ENCODE measurements at places on chromosomes 6 and 20.

DNA sequence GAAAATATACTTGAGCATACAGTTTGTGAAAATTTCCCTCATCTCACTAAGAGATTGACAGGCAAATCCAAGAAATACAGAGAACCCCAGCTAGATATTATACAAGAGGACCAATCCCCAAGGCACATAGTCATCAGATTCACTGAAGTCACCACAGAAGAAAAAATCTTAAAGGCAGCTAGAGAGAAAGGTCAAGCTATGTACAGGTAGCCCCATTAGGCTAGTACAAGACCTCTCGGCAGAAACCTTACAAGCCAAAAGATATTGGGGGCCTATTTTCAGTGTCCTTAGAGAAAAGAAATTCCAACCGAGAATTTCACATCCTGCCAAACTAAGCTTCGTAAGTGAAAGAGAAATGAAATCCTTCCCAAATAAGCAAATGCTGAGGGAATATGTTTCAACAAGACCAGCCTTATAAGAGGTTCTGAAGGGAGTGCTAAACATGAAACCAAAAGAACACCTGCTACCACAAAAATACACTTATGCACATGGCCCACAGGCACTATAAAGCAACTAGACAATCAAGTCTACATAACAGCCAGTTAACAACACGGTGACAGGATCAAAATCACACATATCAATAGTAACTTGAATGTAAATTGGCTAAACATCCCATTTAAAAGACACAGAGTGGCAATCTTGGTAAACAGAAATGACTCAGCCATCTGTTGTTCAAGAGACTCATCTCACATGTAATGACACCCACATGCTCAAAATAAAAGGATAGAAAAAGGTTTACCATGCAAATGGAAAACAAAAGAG is 96.3 kb downstream of the FHL5 start:
- no peak for DNase-seq

- no peak for DNase-seq
These were observed 6.4 kb downstream of the MYLK4 start for GRCh38 chr6:2744209-2744771.

DNA sequence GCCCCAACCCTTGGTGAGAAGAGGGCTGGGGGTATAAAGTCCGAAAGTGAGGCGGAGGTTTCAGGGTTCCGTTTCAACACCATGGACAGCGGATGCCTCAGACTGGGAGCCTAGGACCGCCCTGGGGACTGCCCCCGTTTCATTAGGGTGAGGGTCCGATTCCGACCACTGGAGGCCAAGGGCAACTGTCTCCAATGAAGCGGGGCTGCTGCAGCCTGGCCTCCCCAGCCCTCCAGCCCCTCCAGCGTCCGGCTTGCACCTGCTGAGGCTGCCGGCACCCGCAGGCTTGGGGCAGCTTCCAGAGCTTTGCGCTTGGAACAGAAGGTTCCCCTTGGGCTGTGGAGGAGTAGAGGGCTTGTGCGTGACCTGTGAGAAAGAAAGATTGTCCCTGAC is 39.9 kb downstream of the YTHDF1 start:
- DNase-seq, result no peak

GRCh38 chr20:10634211-10634610 is 39.6 kb downstream of the JAG1 start:
- no peak for DNase-seq

DNA sequence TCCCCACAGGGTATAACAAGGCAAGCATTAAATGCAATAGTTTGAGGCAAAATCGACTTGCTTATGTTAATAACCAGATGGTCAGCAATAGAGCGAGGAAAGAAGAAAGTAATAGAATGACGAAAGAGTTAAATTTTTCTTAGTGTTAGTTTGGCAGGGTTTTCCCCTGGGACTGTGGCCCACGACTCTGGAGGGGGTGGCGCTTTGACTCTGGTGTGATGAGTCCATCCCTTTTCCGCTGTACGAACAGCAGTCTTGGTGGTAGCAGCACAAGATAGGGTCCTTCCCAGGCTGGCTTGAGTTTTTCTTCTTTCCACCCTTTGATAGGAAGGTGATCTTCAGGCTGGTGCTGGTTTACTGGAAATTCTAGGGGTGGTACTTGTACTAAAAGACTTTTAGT is 69.2 kb upstream of the GMDS start:
- DNase-seq, result no peak

- no peak for DNase-seq
These were observed 6.7 kb downstream of the NCOA5 start for GRCh38 chr20:46083101-46083500.

Measured in stimulated activated CD4-positive, alpha-beta T cell treated with anti-CD3 and anti-CD28 coated beads, TNF-alpha, amount 100 ng/mL, for 48 hours (primary cell).